Endothelial cell (in vitro differentiated cells): ENCODE measurements at places on chromosomes 12 and 14.

- no peak for DNase-seq
Observed at GRCh38 chr12:66947119-66947518, 268.2 kb upstream of the GRIP1 start.

GRCh38 chr12:28367993-28368392 is 177.7 kb downstream of the CCDC91 start:
- no peak for DNase-seq

DNA sequence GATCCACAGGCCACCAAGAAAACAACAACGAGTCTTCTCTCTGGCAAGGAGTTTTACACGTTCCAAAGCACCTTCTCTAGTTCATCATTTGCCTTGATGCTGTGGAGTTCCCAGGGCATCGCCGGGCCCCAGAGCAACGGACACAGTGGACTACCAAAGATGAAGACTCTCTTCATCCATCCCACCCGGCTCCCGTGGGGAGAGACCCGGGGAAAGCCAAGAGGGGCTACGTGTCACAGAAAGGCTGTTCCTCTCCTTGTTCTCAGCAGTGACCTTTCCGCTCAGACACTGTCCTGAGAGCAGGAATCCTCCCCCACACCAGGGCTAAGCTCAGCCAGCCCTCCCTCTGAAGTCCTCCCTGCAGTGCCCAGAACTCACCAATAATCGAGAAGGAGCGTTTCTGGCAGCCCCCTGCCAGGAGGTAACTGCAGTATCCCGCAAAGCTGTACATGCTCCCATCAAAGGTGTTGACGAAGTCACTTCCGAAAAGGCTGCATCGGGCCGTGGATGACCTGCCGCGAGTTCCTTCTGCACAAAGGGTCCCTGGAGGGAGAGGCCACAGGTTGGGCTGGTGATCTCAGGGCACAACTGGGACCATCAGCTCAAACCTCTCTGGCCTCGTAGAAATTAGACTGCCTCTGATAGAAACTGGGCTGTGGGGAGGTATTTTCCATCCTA is 3.5 kb downstream of the VWF start:
- no peak for DNase-seq

- no peak for DNase-seq
Observed at GRCh38 chr12:98224584-98225221, 290.7 kb upstream of the TMPO start.

- no peak for DNase-seq
Observed at GRCh38 chr12:6791931-6792520, 2.7 kb downstream of the CD4 start.

- DNase-seq = no peak
Observed at GRCh38 chr12:56159482-56160192, 1.5 kb downstream of the MYL6 start.

- DNase-seq = no peak
Observed at GRCh38 chr14:50044042-50044651, 72.2 kb downstream of the VCPKMT start.

DNA sequence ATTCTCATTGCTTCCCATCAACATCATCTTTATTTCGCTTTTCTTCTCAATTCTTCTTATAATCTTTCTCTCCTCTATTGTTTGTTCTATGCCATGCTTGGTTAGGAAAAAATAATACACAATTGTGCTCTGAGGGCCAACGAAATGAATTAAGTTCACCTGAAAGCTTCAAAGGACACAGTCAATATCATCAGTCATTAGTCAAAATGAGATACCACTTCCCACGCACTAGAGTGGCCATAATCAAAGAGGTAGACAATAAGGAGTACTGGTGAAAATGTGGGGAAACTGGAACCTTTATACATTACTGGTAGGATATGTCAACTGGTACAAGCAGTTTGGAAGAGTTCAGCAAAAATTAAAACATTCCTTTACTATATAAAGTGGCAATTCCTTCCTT is 91.5 kb downstream of the TMTC1 start:
- no peak for DNase-seq

GRCh38 chr12:92912052-92912451 is 17.0 kb downstream of the EEA1 start:
- no peak for DNase-seq

- peak; percentile 62 for DNase-seq
Observed at GRCh38 chr12:50057000-50057841, at the start of gene ASIC1. ASIC1 (plus strand) TSS chr12:50057596; CDS start chr12:50058767, 1,171 bp downstream.

DNA sequence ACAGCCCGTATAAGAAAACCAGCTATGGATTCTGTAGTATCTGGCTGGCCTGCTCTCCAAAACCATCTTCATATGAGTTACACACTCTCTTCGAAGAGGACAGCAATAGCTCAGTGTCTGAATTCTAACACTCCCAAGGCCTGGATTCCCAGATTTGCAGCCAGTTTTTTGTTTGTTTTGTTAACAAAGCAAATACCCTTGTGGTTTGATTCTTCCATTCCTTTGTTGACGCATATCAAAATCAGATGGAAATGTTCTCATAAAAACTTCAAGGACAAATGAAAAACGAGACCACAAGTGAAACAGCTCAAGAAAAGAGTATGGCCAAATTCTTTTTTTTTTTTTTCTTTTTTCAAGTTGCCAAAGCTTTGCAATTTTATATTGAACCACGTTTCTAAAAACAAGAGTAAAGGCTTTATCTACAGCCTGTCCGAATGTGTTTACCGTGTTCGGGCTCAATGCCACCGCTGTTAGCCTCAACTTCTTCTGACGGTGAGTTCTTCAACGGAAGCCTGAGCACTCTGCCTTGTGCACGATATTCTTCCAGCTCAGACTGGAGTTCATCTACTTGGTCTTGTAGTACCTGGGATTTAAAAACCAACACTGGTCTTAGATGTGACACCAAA is 67.5 kb downstream of the NIN start:
- DNase-seq = no peak

- DNase-seq = peak; percentile 46
Observed at GRCh38 chr12:107131832-107132616, 38.7 kb upstream of the CRY1 start.

DNA sequence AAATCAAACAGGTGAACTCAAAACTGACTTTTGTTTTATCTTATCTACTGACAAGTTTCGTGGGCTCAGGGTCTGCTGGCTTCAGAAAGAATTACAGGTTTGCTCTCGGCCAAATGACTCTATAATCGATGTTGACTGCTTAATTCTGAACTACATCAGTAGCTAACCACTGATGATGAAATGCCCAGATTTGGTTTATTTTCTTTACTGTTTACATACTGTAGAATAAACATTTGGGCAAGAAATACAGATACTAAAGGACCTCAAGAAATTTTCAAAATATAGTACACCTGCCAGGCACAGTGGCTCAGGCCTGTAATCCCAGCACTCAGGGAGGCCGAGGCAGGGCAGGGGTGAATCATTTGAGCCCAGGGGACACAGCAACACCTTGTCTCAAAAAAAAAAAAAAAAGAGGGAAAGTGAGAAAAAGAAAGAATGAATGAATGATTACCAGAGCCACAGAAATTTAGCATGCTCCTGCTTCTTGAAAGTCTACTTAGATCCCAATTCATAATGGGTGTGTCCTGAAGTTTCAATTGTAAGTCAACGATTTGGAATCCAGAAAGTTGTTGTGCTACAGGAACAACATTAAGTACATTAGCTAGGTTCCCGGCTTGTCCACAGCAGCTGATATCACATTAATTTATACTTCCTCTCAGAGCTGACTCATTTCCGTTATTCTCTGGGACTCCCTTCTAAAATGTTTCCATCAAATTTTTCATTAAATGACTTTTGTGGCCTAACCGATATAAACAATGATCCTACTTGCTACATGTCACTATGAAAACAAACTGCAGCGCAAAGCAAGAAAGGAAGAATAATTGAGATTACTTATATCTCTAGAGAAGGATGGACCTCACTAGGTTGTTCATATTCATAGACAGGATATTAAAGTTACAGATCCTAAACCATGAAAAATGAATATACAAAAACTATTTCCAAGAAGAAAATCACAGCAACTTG is 134.3 kb downstream of the MED13L start:
- no peak for DNase-seq

GRCh38 chr14:99402950-99403349 is 77.7 kb downstream of the SETD3 start:
- DNase-seq = no peak

- DNase-seq = peak; percentile 69
Observed at GRCh38 chr12:51887476-51888315, at the start of gene ANKRD33. ANKRD33 (plus strand) TSS chr12:51888103; CDS start chr12:51888187, 84 bp downstream.

DNA sequence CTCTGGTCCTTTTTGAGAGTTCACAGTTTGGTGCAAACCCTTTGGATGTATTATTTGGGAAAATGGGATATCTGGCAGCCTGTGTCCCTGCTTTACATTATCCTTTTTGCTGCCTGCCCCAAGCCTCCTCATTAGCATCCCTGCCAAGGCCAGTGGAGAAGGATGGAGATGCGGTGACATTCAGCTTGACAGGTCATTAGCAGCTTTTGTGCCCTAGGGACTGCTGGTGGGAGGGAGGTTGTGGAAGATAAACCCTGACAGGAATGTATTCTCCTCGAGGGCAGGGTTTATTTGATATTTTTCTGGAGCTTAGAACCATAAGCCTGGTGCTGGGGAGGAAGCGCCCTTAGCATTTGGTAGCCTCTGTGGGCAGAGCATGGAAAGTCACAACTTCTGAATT is 49.3 kb downstream of the PTPN11 start:
- no peak for DNase-seq

DNA sequence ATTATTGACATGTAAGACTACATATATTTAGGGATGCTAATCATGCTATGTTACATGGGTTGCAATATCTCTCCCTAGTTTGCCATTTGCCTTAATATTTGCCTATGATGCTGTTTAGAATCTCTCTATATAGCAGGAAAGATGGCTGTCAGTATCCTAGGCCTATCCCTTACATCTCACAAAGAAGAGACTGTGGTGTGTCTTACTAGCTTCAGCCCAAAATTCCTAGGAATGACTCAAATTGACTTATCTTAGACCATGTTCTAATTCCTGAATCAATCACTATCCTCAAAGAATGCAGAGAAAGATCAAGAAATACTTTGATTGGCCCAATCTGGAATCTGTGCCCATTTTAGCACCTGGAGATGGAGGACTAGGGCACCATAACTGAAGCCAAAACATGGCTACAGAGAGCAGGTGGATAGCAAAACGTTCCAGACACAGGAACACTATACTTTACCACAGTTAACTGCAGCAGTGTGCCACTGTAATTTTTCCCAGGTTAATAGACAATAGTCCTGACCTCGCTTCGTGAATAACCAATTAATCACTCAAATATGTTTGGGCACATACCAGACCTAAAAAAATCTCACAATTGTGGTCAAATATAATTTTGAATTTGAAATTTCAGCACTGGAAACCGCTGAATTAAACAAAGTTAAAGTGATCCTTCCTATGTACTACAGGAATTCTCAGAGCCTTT is 32.7 kb upstream of the GLIPR1 start:
- no peak for DNase-seq

GRCh38 chr12:131437706-131438492 is 273.0 kb upstream of the SFSWAP start:
- DNase-seq = no peak

- no peak for DNase-seq
Observed at GRCh38 chr12:113747017-113747416, 219.1 kb downstream of the RBM19 start.

- DNase-seq = no peak
Observed at GRCh38 chr12:4177262-4177661, 96.3 kb upstream of the CCND2 start.

GRCh38 chr12:52699373-52699772 is 4.0 kb downstream of the KRT77 start:
- no peak for DNase-seq
